Activated naive CD8-positive, alpha-beta T cell treated with anti-CD3 and anti-CD28 coated beads, Interleukin-2, amount 10 ng/mL, durations not matched to agents 7 days and 5 days (primary cell): ENCODE measurements at places on chromosomes 4 and X. TPM values are rescaled to one million over a fixed set of nuclear protein-coding genes. Genes with fewer than 3 reads are reported as not detected.
A peak's percentile ranks its signal among the peaks of the same experiment; 100 is the strongest.

- H3K4me1 ChIP-seq = peaks cover 18% of the 10 kb centered on the region
- peak overlapping the region; percentile 85 for H3K27ac ChIP-seq
- H3K36me3 ChIP-seq = peaks cover 3% of the 10 kb centered on the region
- H3K4me3 ChIP-seq = peak overlapping the region; percentile 72
- DNase-seq = no peak
- no peaks in the 10 kb centered on the region for H3K27me3 ChIP-seq
Observed at GRCh38 chrX:40040686-40041461, 56.9 kb downstream of the BCOR start.

- no peak overlapping the region for H3K4me3 ChIP-seq
- H3K27me3 ChIP-seq = no peaks in the 10 kb centered on the region
- no peak for DNase-seq
- no peaks in the 10 kb centered on the region for H3K36me3 ChIP-seq
Observed at GRCh38 chrX:71256856-71257255, 2.9 kb upstream of the ZMYM3 start.

GRCh38 chrX:102835504-102836146 is 101.4 kb upstream of the RAB40AL start:
- no peak overlapping the region for H3K27ac ChIP-seq
- DNase-seq = no peak
- no peak overlapping the region for H3K4me3 ChIP-seq
- H3K36me3 ChIP-seq = no peaks in the 10 kb centered on the region
- peaks cover 6% of the 10 kb centered on the region for H3K4me1 ChIP-seq

DNA sequence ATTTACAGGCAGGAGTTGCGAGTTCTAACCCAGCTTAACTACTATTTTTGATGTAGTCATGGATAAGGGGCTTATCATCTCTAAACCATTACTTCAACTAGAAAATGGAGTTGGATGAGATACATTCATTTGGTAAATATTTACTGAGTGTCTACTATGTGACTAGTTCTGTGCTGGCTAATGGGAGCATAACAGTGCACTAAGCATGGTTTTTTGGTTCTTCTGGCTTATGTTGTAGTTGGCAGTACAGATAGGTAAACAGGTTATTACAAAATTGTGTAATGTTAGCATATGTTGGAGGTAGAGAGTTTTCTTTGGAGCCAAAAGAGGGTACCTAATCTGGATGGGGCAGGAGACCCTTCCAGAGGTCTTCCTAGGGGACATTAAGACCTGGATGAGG is 25.8 kb upstream of the PI4K2B start:
- DNase-seq = no peak
- no peak overlapping the region for H3K27ac ChIP-seq

DNA sequence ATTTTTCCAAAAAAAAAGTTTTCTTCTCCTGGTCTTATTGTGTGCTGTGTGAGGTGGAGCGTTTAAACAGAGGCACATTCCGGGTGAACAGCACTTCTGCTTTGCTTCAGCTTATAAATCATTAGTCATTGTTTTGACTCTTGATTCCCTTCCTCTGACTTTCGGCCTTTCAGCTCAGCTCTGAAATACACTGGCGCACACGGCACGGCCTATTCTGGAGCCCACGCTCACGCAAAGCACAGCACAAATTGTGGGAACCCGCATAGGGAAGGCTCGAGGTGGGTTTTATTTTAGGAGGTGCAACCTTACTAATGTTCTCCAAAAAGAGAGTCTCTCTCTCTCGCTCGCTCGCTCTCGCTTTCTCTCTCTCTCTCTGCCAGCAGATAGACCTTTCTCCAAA is 4.0 kb downstream of the POU3F4 start:
- H3K27me3 ChIP-seq = peaks cover 33% of the 10 kb centered on the region
- no peak for DNase-seq
- H3K27ac ChIP-seq = no peak overlapping the region
- H3K4me3 ChIP-seq = no peak overlapping the region

DNA sequence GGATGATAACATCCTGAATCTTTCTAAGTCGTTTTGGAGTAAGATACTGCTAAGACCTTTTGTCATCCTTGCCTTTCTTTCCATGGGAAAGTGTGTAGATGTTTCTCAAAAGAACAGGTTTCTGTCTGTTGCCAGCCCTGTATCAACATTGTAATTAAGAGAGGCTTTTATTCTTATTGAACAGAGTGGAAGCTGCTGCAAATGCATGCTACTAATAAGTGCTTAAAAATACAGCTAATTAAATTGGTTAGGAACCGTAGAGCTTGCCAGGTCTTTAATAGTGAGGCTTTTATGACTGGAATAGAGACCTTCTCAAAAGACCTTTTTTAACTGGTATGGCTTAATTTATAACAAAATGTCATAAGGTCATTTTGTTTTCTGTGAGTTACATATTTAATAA is 34.4 kb downstream of the INTU start:
- H3K36me3 ChIP-seq = no peaks in the 10 kb centered on the region
- no peaks in the 10 kb centered on the region for H3K4me1 ChIP-seq
- no peak overlapping the region for H3K27ac ChIP-seq
- DNase-seq = no peak
- H3K4me3 ChIP-seq = no peak overlapping the region
- H3K27me3 ChIP-seq = peaks cover 5% of the 10 kb centered on the region

The FHIP1A gene
- total RNA-seq = 0.83 TPM

GRCh38 chr4:150722908-150723362 is 141.0 kb downstream of the MAB21L2 start:
- no peak overlapping the region for H3K27ac ChIP-seq
- no peak for DNase-seq
- H3K4me1 ChIP-seq = no peaks in the 10 kb centered on the region
- no peak overlapping the region for H3K4me3 ChIP-seq
- peaks cover 41% of the 10 kb centered on the region for H3K36me3 ChIP-seq

The FAM47A gene
- total RNA-seq = not detected
